ENCODE measurements at places on chromosomes 3 and 15. TPM values are rescaled to one million over a fixed set of nuclear protein-coding genes. Genes with fewer than 3 reads are reported as not detected.

- DNase-seq = no peak
Measured at GRCh38 chr3:194089357-194090177, 46.4 kb upstream of the HES1 start.

DNA sequence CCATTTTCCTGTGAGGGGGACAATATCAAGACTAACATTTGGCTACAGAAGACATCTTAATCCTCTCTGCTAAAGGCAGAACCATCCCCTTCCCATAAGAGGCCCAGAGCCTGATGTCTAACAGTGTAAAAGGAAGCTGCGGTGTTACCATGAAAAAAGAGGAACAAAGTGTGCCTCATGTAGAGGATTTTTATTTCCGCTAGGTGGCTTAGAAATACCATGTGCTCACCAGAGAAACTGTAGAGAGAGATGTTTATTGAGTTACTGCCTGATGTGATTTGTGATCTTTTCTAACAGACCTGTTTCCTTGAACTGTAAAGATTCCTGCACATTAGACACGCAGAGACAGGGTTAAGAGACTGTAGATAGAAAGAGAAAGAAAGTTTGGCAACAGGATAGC, 22.0 kb downstream of the OR5H15 start:
- DNase-seq = no peak

DNA sequence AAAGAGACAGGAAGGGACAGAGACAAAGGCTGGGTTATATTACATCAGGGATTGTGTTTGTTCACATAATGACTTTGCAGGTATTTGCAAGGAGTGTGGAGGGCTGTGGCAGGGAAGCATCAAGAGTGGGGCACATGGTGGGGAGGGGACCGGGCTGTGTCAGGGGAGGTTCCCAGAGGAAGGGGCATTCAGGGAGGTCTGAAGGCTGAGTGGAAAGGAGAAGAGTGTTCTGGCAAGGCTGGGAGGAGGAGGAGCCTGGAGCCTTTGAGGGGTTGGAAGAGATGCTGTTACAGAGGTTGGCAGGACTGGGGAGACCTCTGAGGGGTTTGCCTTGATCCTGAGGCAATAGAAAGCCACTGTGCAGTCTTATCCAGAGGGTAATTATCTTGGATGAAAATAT, 49.4 kb downstream of the EXOG start:
- no peak for DNase-seq

GRCh38 chr3:40308725-40309417, 636 bp upstream of the EIF1B start:
- DNase-seq = no peak

- DNase-seq = no peak
Measured at GRCh38 chr15:37093480-37094332, 6.6 kb downstream of the MEIS2 start.

DNA sequence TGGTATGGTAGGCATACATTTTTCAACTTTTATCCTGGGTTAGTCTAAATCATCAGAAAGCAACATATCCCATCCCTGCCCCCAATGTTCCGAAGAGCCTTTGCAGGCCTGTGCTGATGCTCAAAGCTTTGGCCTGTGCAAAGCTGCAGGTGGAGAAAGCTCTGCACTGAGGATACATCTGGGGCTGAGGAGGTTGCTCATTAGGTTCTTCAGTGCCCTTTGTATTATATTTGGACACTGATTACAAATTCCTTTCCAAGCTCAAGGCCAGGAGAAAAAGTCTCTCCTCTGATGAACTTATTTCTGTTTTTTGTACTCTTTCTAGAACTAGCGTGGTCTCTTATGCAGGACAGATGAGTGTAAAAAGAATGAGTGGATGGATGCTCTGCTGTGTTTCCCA, 325.5 kb upstream of the LRRFIP2 start:
- no peak for DNase-seq

DNA sequence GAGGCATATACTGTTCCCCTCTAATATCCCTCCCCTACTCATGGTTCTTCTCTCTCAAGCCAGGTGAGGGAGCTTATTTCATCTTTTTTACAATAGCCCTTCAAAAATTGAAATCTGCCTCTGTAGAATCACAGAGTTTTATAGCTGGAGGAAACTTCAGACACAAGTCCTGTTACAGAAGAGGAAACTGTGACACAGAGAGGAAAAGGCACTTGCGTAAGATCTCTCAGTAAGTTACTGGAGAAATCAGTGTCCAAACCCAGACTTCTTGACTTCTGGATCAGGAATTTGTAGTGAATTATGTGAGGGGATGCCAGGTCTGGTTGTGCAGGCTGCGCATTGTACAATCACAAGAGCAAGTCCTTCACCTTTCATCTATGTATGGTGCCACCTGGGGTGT, 4.6 kb downstream of the FGD5 start:
- no peak for DNase-seq

DNA sequence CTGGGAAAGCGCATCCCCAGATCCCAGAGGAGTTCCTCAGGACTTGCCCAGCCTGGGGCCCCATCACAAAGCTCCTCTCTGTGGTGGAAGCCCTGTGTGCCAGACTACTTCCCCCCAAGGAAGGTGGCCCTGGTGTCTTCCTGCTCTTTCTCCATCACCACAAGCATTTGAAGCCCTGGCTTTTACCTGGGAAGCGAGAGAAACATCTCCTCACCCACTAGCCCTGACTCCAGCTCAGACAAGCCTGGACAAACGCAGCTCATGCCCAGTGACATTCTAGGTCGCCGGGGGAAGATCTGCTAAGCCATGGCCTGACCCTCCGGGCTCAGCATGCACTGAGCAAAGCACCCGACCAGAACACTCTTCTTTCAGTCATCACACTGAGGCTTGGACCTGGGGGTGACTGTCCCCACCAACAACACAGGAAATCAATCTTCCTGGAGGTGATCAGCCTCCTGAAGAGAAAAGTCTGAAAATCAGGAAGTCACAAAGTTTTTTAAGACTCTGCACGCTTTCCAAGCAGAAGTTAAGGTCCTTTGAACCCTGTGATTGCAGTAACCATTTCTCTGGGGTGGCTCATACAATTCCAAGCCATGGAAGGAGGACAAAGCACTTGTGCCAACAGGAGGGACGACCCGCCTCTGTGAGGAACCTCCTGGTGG, 40.8 kb downstream of the KLHL25 start:
- no peak for DNase-seq

- no peak for DNase-seq
Measured at GRCh38 chr3:159818997-159819500, 169.6 kb upstream of the IL12A start.

GRCh38 chr3:8201886-8202285, 299.7 kb upstream of the LMCD1 start:
- no peak for DNase-seq

- no peak for DNase-seq
Measured at GRCh38 chr15:66115568-66116206, 137.9 kb downstream of the MEGF11 start.

DNA sequence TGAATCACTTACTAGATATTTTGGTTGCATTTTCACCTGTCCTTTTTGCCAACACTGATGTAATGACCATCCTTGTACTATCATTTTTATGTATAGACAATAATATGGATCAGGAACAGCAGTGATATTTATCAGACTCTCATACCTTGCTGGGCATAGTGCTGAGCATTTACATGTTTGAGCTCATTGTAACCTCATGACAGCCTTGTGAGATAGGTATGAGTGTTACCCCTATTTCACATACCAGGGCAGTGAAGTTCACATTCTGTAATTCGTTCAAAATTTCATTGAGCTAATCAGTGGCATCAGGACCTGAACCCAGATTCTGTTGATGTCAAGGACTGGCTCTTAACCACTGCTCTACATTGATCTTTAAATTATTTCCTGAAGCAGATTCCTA, 221.5 kb upstream of the TBL1XR1 start:
- DNase-seq = no peak

DNA sequence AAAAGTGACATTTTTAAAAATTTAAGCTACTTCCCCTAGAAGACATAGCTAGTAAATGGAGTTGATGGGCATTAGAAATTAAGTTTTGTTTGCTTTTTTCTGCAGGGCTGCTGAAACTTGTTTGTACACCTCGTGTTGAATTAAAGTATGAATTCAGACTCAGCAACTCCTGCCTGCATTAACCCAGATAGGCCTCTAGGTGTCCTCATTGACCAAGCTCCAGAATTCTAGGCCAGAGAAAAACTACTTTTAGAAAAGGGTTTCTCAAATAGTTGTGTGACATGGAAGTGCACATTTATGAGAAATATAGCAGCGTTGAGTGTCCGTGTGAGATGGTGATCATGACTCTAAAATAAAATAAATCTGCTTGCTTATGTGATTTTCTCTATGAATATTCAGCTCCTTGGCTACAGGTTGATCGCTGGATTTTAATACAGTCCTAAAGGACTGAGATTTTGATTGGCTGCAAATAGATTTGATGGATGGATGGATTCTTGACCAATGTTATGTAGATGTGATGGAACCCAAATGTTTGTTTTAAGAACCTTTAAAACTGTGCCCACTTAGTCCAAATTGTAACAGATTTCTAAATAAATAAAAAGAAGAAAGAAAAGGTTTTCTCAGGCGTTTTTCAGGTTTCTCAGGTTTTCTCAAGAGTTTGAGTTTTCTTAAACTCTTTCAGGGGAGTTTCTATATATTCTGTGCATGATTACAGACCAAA, 39.4 kb upstream of the LMOD3 start:
- peak; percentile 31 for DNase-seq

GRCh38 chr3:58507356-58508078, 15.6 kb downstream of the KCTD6 start:
- DNase-seq = no peak

DNA sequence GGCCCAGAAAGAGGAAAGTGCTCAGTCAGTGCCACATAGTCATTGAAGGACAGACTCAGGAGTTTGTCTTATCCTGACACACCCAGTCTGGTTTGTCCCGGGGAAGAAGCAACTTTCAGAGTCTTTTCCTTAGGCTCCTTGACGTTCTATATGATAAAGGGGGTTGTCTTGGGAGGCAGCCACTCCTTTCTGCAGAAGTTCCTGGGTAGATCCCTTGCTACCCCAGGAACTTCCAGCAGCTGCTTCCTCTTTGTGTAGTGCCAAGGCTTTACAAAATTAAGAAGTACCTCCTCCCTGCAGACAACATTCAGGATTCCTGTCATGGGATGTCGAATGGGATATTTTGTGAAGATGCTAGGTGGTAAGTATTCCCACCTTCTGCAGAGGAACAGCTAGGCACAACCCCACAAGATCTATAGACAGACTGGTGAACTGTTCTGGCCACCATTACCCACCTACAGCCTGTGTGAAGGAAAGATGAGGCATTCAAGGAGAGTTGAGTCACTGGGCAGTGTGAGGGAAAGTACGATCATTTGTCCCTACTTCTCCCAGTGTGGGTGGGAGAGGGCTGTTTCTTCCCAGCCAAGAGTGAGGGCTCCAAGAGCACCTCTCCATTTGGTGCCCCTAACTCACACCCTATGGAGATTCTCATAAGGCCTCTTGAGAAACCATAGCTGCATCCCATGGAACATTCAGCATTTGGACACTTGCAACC, 11.3 kb downstream of the TMEM266 start:
- DNase-seq = no peak

- no peak for DNase-seq
Measured at GRCh38 chr3:71247221-71247957, 336.1 kb downstream of the FOXP1 start.

- no peak for DNase-seq
Measured at GRCh38 chr3:18258492-18258891, 166.6 kb downstream of the SATB1 start.

DNA sequence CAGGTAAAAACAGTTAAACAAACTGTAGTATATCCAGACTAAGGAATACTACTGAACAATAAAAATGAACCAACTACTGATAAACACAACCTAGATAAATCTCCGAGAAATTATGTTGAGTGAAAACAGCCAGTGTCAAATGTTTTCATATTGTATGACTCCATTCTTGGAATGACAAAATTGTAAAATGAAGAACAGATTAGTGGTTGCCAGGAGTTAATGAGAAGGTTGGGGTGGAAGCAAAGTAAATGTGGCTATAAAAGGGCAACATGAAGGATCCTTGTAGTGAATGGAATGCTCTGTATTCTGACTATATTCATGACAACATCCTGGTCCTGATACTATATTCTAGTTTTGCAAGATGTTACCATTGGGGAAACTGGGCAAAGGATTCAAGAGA, 27.5 kb upstream of the ACKR4 start:
- DNase-seq = no peak

GRCh38 chr3:129058441-129059200, 2.0 kb upstream of the GP9 start:
- no peak for DNase-seq

DNA sequence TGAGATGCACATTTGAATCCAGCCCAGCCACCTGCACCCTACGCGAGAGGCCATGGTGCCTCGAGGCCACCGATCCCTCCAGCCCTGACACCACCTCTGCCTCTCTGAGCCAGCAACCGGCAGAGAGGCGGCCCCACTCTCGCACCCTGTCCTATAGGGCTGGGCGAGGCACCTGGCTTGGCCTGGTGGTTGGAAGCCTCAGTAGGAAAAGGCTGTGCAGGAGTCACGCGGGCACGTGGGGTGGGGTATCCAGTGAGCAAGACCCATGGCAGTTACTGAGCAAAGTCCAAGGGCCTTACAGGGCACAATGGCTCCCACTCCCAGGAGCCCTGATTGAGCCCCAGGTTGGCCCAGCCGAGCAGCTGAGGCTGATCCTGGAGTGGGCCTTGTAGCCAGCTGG, 12.4 kb upstream of the DUSP7 start:
- DNase-seq = no peak

GRCh38 chr15:79053894-79054293, 36.7 kb downstream of the RASGRF1 start:
- no peak for DNase-seq

GRCh38 chr3:132655471-132655870, 4.1 kb downstream of the ACAD11 start:
- DNase-seq = no peak

DNA sequence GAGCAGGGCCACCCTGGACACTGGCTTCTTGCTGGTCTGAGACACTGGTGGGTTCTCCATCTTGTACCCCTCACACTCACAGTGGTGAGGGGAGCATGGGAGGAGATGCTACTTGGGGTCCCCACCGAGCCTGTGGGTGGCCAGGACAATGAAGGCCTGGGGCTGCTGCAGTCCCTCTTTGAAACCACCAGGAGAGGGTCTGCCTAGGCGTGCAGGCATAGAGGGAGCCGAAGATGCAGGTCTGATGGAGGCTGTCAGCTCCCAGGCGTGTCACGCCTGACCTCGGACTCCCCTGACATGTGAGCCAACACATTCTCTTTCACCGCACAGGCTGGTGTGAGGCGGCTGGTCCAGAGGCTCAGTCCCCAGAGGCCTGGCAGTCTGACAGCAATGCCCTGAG, 39.1 kb downstream of the NIPA2 start:
- DNase-seq = no peak

Gene CIDEC
- polyA plus RNA-seq = 0.30 TPM

Gene DYNLT2B
- polyA plus RNA-seq = 26.0 TPM

Gene CYB561D2
- polyA plus RNA-seq = 9.2 TPM

Gene BCL6
- 11.9 TPM for polyA plus RNA-seq

Gene IL17RC
- 42.6 TPM for polyA plus RNA-seq

Gene SMCO1
- polyA plus RNA-seq = 0.06 TPM

Gene DNAH12
- 6.1 TPM for polyA plus RNA-seq

Gene CFAP92
- 4.2 TPM for polyA plus RNA-seq

Gene FAM227B
- polyA plus RNA-seq = 14.5 TPM

Gene GMNC
- 0.04 TPM for polyA plus RNA-seq

Gene MAPKAPK3
- polyA plus RNA-seq = 33.4 TPM

Gene UACA
- polyA plus RNA-seq = 70.2 TPM

Gene PAQR9
- not detected for polyA plus RNA-seq

Gene TMC3
- 0.25 TPM for polyA plus RNA-seq

Gene CLDN1
- polyA plus RNA-seq = 1.6 TPM

Gene PLA2G4B
- 9.7 TPM for polyA plus RNA-seq

Gene MYRIP
- polyA plus RNA-seq = 0.29 TPM

Gene ZNF35
- polyA plus RNA-seq = 10.1 TPM

Gene ITPKA
- polyA plus RNA-seq = 1.1 TPM

Gene FBN1
- polyA plus RNA-seq = 99.3 TPM

Gene KCNMB3
- 6.8 TPM for polyA plus RNA-seq

Gene CIB2
- polyA plus RNA-seq = 29.1 TPM
